ENCODE measurements at places on chromosomes 16 and 17.

DNA sequence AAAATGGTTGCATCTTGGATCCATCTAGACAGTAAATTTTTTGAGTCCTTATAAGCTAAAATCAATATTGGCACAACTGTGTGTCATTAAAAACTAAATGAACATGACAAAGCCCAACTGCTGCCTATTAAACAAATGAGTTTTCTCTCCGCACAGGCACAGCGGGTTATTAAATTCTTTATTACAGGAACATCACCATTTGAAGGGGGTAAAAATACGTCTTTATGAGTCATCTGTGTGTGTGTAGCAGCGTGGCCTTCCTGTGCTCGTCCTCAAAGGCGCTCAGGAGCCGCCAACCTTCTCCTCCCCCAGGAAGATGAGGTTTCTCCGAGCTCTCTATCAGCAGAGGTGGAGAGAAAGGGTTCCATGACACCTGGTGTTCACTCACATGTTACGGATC, 62.6 kb upstream of the SDK2 start:
- peak; percentile 42 for DNase-seq

DNA sequence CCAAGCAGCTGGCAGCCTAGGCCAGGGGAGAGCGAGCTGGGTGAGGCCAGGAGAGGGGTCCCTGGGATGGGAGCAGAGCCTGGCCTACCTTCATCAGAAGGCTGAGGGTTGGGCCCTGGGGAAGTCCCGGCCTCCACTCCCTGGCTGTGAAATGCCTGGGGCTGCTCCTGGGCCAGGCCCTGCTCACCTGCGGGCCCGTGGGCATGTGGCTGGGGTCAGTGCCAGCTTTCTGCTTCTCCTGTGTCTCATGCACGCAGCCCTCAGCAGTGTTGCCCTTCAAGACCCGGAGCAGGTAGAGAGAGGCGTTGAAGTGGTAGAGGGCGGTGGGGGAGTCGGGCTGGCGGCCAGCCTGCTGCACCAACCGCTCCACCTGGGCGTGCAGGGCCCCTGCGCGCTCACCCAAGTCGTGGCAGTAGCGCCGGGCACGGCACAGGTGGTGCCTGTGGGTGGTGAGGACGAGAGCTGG, 12.4 kb downstream of the MYBBP1A start:
- DNase-seq, result no peak

DNA sequence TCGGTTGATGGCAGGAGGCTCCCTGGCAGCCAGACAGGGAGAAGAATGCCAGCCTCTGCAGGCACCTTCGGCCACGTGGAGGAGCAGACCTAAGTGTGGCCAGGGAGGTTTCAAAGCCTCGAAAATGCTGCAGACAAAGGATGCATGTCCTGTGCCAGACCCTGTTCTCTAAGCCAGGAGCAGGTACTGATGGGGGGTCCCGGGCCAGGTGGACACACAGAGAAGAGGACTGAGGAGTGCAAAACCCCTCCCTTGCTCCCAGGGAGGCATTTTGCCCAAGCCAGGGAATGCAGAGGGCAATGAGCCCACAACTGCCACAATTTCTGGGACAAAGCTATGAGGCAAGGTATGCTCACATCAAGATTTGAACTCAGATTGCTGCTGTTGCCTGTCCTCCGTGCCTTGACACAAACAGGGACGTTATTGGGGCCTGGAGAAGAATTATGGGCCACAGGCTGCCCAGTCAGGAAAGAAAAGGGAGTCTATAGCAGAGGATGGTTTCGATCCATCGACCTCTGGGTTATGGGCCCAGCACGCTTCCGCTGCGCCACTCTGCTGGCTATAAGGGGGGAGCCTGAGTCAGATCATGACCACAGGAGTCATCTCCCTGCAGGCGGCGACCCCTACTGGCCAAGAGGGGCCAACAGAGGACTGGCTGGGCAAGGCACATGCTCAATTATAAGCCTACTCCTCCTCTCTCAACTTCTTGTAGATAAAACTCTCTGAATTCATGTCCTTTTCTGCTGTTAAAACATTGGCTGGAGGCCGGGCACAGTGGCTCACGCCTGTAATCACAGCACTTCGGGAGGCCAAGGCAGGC, 25.1 kb upstream of the FOXK2 start:
- peak; percentile 96 for DNase-seq

GRCh38 chr16:69064764-69065313, 40.6 kb upstream of the HAS3 start:
- no peak for DNase-seq

- DNase-seq, result no peak
Measured at GRCh38 chr17:33389504-33390135, 96.5 kb upstream of the ASIC2 start.

GRCh38 chr16:82504836-82505235, 121.9 kb upstream of the CDH13 start:
- no peak for DNase-seq

GRCh38 chr16:82603784-82604411, 22.9 kb upstream of the CDH13 start:
- no peak for DNase-seq

GRCh38 chr16:1651094-1651973, 26.7 kb upstream of the JPT2 start:
- no peak for DNase-seq

DNA sequence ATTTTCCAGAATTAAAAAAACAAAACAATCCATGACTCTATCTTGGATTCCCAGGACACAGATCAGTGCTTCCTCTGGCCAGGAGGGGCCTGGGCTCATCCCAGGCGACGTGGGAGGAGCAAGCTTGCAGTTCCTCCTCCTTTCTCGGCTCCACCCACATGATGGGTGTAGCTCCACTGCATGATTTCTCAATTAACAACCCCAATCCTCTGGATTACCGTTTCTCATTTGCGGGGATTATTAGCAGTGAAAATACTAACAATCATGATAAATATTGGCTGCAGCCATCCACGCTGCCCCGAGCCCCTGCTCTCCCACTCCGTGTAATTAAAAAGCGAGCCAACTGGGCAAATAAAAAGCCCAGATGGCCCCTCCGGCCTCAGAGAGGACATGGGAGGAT, 46.4 kb upstream of the SDK2 start:
- DNase-seq, result no peak

DNA sequence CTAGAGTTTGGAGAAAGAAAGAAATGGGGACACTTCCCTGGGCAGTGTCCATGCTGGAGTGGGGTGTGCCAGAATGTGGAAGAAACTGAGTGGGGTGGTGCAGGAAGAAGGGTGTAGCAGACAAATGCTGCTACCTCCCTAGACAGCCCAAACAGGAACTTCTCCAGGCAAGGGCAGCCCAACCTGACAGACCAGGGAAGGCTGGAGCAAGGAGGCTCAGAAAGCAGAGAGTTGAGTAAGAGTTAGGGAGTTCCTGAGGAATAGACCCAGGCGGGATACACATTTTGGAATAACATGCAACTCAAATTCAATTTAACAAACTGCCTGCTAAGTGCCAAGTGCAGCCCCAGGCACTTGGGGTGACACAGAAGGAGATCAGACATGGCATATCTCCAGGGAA, 1.0 kb upstream of the MYO18A start:
- no peak for DNase-seq

DNA sequence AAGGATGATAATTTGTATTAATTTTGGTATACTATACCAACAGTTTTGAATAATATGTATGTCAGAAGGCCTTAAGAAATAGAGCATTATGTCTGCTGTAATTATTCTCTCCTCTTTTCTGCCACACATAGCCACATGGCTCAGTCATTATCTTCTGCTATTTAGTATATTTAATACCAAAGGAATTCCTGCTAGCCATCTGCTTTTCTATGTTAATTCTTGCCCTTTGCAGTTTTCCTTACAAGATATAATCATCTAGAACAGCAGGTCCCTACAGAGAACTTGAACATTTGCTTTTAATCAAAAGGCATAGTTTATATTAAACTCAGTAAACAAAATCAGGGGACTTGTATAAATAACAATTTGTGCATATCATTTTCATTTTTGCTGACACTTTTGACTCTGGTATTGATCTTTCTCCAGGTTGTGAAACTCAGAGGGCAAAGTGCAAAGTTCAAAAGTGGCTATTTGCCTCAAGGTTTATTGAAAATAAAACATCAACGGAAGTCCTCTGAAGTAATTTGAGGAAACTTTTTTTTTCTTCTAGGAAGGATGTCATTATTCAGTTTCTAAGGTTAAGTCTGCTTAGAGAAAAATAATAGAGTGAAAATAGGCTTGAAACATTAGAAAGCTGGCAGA, 702.0 kb downstream of the KCNJ2 start:
- no peak for DNase-seq

- no peak for DNase-seq
Measured at GRCh38 chr16:57669476-57670162, 1.5 kb downstream of the ADGRG3 start.

GRCh38 chr17:72444517-72445054, 323.8 kb downstream of the SOX9 start:
- no peak for DNase-seq

GRCh38 chr17:50976951-50977472, 110.9 kb upstream of the TOB1 start:
- DNase-seq, result no peak

DNA sequence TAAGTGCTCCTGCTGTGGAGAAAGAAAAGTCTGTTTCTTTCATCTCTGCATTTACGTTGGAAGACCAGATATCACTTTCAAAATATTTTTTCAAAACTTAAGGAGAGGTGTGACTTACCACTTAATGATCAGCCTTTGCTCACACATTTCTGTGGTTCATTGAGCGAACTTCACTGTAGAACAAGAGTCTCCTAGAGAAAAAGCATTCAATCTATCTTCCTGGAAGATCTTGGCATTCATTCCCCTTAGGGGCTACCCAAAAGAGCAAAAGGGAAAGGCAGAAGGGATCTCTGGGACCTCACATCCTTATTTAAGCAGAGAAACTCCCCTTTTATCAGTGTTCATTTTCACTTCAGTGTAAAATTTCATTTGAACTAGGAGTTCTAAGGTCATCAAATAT, 61.2 kb downstream of the HS3ST3A1 start:
- DNase-seq, result no peak

- no peak for DNase-seq
Measured at GRCh38 chr17:10003705-10004104, 98.6 kb upstream of the RCVRN start.

DNA sequence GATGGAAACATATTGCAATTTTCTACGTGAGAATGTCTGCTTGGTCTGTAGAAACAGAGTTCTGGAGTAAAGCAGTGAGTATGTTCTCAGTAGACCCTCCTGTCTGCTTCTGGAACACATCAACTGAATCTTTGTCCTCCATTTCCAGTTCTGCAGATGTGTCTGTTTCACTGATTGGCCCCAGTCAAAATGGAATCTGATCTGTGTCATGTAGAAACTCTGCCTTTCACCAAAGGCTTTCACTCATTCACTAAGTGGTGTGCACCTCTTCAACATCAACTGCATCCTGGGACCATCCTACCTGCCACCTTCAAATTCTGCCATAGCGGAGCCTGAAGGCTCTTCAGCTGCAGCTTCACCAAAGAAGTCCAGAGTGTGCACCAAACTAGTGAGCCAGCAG, 2.8 kb upstream of the ZNF267 start:
- DNase-seq, result no peak

DNA sequence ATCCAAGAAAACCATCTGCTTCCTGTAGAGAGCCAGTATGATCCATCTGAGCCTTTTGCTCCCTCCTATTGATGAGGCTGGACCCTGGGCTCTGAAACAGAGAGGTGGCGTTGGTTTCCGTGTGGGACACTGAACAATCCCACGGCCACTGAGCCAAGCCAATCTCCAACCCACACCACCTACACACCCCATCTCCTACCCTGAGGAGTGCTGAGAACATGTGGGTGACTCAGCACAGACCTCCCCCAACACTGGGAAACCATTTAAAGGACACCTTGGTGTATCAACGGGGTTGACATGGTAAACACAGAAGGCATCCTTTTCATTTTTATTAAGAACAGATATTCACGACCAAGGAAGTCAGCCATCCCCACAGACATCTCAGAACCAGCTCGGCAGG, 332.1 kb downstream of the SLC39A11 start:
- DNase-seq, result no peak

- DNase-seq, result no peak
Measured at GRCh38 chr16:69613378-69614154, 47.8 kb downstream of the NFAT5 start.

- no peak for DNase-seq
Measured at GRCh38 chr17:40326014-40326831, 17.2 kb downstream of the RARA start.

DNA sequence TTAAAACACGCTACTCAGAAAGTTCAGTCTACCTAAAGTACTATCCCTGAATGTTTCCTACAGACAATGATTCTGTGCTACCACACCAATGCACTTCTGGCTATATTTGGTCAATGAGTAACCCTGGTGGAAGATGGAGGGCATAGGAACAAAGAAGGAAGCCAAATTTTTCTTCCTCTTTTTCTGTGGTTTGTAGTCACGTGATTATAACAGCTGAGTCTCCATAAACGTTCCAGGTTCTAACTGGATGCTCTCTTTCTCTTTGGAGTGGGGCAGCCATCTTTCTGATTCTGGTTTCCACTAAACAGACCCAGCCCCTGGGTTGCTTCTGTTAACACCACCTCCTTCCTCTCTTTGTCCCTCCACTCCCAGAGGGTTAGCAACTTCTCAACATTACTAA, 274.9 kb downstream of the CDH11 start:
- DNase-seq, result no peak

GRCh38 chr16:62363501-62363900, 327.3 kb upstream of the CDH8 start:
- DNase-seq, result no peak

GRCh38 chr17:65638221-65638975, 77.0 kb upstream of the AXIN2 start:
- peak; percentile 82 for DNase-seq

DNA sequence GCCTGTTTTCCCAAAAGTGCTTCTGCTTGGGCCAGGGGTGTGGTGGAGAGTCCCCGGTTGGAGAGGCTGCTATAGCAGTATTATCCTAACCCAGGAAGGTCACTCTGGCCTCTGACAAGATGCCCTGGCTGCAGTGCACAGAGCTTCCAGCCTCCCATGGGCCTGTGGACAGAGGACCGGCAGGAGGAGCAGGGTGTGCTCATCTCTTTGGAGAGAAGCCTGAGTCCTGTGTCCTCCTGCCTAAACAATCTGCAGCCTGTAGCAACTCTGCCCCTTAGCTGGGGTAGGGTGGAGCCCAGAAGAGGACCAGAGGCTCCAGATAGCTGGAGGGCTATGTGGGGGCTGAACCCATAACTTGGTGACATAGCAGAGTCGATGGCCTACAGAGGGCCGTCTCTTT, 78.0 kb downstream of the MPRIP start:
- DNase-seq, result no peak

DNA sequence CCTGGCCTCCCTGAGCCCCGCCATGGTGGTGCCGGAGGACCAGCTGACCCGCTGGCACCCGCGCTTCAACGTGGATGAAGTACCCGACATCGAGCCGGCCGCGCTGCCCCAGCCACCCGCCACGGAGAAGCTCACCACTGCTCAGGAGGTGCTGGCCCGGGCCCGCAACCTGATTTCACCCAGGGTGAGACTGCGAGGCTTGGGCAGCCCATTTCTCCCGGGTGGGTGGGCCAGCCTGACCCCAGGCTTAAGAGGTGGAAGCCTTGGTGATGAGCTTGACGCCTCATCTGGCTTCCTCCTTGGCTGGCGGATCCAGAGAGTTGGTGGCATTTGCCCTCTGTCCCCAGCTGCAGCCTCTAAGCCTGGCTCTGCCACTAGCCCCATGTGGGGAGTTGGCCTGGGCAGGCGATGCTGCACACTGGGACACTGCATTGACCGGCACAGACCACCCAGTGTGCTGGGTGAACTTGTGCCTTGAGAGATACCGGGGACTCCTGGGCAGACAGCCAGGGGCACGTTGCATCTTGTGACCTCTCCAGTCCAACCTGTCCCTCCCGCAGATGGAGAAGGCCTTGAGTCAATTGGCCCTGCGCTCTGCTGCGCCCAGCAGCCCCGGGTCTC, 3.0 kb downstream of the CDT1 start:
- DNase-seq, result no peak
